Stimulated activated CD8-positive, alpha-beta memory T cell treated with anti-CD3 and anti-CD28 coated beads, Interleukin-7, amount 100 ng/mL, for 1 hour (primary cell): ENCODE measurements at places on chromosomes 12 and 14.

DNA sequence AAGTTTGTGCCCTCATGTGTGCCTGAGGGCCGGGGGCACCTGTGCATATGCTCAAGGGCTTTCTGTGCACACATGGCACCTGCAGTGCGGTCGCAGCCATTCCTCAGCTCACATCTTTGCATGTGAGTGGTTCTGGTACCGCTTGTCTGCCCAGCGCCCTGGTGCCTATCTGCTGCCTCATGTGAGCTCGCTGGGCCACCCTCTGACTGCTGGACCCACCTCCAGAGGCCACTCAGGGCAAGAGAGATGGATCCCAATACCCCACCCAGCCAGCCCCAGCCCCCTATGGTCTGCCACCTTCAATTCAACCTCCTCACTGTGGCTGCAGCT lies 5.4 kb upstream of the AMN start:
- no peak for DNase-seq

DNA sequence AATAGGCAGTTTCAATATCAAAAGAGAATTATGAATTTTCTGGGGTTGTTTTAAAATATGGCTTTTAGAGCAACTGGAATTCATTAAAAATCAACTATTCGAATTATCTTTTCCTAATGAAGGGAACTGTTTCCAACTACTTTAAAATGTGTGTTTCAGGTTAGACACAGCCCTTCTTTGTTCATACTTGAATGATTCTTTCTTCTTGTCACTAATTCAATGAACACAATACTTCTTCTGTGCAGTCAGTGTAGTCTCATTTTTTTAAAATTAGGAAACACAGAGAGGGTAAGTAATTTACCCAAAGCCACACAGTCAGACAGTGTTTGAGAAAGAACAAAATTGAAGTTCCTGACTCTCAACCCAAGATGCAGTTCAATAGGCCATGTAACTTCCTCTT lies 414.0 kb downstream of the CCDC91 start:
- DNase-seq, result no peak

DNA sequence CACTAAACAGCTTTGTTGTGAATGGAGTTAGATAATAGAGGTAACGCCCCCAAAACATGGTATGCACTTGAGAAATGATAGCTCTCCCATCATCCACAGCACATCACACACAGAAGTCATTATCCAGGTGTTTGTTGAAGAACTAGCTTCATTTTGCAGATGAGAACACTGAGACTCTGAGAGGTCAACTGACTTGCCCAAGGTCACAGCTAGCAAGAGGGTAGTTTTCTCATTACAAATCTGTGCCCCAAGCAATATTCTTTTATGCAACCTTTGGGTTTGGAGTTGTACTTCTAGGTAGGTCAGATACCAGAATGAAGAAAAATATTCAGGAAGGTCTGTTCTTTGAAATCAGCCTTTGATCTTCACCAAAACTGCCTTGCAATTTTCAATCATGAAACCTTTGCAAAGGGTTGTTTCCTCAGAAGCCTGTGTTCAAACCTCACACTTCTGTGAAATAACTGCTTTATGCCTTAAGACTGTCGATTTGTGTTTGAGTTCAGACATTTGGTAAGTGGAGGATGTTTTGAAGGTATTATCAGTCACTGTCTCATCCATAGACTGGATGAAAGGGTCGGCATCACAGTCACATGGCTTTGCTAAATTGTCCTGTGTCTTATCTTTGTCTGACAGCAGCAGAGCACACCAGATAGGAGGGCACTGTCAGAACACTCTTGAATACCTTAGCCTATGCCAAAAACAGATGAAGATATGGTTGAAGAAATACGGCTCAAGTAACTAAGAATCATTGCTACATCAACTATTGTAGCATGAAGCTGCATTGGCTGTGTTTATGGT lies 233.2 kb upstream of the BTG1 start:
- DNase-seq, result no peak

DNA sequence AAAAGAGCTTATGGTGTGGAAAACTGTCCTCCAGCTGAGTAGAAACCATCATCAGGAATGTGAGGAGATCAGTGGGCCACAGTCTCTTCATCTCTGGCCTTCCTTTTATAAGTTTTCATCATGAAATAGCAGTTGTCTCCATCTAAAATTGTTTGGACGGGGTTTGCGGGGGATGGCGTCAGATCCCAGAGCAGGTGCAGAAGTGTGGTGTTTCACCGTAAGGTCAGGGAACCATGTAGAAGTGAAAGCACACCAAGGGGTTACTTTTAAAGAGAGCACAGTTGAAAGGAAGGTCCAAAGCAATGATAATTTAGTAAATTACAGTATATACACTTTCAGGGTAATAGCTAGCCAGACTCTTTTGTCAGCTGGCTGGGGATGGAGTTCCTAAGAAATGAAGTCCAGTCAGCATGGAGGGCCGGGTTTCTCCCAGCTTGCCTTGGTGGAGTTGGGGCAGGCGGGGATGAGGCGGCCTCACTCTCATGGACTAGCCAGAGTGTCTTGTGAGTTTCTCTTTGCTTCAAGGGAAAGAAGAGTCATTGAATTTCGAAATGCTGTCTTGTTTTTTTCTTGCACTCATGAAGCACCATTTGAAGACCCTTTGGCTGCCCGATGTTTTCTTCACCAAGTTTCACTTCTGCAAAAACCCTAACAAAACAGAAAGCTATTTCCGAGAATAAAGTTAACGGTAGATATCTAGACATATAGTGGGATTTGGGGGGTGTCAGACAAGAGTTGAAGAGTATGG lies 100.6 kb downstream of the ETV6 start:
- DNase-seq, result no peak
